ENCODE measurements at places on chromosomes 12 and 14.

DNA sequence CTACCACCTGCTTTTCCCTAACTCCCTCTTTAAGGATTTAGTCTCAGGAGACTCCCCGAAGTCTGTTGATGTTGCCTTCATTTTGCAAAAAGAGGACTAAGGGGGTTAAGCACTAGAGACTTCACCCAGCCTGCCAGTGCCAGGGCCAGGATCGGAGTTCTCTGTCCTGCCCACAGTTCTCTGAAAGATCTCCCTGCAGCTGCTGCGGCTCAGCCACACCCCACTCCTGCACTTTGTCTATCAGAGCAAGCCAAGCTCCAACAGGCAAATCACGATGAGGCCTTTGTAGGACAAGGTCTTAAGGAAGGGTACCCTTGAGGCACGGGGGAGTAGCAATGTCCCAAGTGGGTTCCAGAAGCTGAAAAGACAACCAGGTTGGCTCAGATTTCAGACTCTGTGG, 148.8 kb upstream of the EGLN3 start:
- no peak for DNase-seq

- no peak for DNase-seq
These were observed 24.9 kb upstream of the CEBPE start for GRCh38 chr14:23143911-23144310.

DNA sequence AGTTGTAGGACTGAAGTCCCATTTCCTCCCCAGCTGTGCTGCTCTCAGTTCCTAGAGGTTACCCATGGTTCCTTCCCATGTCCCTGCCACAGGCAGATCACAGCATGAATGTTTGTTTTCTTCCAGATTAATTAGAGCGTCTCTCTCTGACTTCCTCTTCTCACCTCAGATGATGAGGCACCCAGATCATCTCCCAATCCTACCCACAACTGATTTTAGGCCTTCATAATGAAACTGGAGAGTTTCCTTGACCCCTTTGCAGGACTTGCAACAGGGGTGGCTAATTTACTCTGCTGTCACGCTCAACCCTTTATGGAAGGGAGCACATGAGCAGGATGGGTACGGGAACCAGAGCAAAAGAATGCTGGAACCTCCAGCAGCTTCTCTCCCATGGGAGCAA, 32.1 kb upstream of the TXNRD1 start:
- no peak for DNase-seq

- no peak for DNase-seq
These were observed 436.7 kb downstream of the ATP23 start for GRCh38 chr12:58378028-58378427.

DNA sequence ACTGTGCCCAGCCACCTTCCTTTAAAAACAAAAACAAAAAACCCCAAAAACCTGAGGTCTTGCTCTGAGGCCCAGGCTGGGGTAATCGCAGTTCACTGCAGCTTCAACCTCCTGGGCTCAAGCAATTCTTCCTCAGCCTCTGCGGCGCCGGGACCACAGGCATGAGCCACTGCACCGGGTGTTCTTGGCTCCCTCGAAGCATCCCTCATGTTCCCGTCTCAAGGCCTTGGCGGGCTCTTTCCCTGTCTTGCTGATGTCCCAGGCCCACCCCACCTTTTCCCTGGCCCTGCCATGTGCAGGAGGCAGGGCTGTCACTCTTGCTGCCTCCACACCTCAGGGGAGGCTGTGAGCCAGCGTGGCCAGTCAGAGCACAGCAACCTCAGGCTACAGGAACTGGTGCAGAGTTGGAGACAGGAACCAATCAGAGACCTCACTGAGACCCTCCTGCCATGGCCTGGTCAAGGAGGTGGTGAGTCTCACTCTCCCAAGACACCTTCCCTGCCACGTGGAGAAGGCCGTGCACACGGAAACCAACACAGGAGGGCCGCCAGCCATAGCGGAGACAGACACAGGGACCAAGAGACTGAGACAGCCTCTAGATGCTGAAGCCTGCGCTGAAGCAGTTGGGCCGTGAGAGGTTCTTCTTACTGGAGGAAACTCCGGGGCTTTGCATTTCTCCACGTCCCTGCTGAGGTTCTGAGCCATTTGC, 6.0 kb upstream of the AMN start:
- no peak for DNase-seq

DNA sequence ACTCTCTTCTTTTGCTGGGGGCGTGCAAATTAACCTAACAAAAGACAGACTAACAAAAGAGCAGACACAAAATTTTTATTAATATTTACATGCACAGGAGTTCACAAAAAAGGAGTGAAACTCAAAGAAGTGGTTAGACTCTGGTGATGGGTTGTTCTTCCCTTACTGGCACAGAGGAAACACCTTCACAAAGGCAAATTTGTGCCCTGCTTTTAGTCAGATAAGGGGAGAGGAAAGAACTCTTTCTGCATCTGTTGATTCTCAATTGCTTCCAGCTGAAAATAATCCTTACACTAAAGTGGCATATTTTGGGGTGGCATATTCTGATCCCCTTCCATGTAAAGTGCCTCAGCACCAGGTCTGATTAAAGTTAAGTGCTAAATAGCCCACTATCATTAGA, 190.2 kb upstream of the AMIGO2 start:
- no peak for DNase-seq
